Neuronal stem cell (in vitro differentiated cells): ENCODE measurements at places on chromosomes 2 and 18.

DNA sequence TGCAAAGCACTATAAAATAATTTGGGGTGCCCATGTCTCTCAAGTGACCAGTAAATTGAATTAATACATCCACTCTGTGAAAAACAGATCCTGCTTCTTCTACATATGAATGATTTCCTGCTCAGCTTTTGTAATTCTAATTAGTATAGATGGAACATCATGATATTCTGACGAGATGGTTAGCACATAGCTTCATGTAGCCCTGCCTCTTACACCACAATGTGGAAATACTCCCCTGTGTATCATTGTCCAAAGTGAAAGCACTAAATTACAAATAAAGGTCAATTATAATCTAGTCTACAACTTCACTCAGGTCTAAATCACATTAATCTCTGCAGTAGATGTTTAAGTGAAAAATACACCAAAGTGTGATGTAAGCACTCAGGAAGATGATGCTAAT, 32.9 kb upstream of the SYT4 start:
- DNase-seq = no peak

DNA sequence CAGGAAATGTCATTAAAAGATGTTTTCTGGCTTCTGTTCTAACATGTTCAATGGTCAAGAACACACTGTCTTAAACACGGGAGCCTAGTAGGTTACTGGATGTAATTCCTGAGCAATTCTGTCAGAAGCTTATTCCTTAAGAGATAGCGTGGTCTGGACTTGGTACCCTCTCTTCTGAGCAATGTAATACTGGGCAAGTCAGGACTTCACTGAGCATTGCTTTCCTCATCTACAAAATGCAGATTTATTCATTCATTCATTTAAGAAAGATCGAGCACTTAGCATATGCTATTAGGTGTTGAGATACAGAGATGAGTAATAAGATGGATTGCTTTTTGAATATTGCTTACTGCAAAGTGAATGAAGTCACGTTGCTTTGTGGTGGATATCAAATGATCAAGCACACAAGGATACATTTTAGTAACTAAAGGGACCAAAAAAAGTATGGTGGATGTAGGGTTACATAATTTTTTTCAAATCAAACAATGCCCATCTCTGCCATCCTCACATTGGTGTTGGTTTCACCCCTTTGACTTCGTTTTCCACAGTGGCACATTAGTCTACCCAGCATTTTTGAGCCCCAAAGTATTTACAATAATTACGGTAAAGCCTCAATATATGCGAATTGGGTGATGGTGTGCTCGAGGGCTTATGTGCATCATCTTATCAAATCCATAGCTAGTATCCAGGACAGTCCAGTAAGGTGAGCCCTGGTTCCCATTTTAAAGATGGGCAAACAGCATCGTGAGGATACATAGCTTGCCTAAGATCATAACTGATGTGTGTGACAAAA, 65.3 kb downstream of the ZC3H6 start:
- DNase-seq = no peak

- DNase-seq = no peak
Measured at GRCh38 chr2:224546926-224547325, 38.2 kb downstream of the CUL3 start.

DNA sequence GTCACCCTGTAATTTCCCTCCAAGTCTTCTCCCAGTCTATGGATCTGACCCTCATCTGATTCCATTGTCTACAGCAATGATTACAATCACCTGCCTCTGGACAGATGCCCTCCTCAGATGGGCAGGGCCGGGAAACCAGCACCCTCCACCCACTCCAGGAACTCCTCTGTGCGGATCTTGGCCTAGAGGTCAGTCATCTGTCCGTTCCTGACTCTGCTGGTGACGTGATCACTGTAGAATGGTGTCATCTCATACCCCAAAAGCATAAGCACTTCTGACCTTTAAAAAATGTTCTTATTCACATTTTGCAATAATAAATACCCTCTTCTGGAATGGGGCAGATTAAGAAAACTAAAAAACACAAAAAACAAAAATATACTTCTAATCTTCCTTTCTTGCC, 29.5 kb upstream of the BZW1 start:
- DNase-seq = no peak

GRCh38 chr2:208725280-208725679, 318.7 kb downstream of the PTH2R start:
- DNase-seq = no peak
